GM12878 (cell line): ENCODE measurements at places on chromosomes 5 and 9. TPM values are rescaled to one million over a fixed set of nuclear protein-coding genes. Genes with fewer than 3 reads are reported as not detected.

Gene SHISAL2B
- not detected in 2 replicates for total RNA-seq

Gene NOXA1
- total RNA-seq: not detected in 2 replicates

GRCh38 chr5:118233606-118234005 is 754.7 kb downstream of the DTWD2 start:
- no peak for DNase-seq

Gene PHYHD1
- not detected in 2 replicates for total RNA-seq

Gene HCN1
- not detected in 2 replicates for total RNA-seq

GRCh38 chr5:150350524-150351344 is 6.8 kb upstream of the TCOF1 start:
- peak; percentile 13 for DNase-seq

- no peak for DNase-seq
Observed at GRCh38 chr9:18707489-18708205, 233.7 kb downstream of the ADAMTSL1 start.

GRCh38 chr5:95959051-95959887 is 2.4 kb downstream of the ELL2 start:
- DNase-seq: no peak

Gene PDCD1LG2
- 1.9 and 2.4 TPM in 2 replicates for total RNA-seq

Gene ARL10
- 6.4 and 7.2 TPM in 2 replicates for total RNA-seq

DNA sequence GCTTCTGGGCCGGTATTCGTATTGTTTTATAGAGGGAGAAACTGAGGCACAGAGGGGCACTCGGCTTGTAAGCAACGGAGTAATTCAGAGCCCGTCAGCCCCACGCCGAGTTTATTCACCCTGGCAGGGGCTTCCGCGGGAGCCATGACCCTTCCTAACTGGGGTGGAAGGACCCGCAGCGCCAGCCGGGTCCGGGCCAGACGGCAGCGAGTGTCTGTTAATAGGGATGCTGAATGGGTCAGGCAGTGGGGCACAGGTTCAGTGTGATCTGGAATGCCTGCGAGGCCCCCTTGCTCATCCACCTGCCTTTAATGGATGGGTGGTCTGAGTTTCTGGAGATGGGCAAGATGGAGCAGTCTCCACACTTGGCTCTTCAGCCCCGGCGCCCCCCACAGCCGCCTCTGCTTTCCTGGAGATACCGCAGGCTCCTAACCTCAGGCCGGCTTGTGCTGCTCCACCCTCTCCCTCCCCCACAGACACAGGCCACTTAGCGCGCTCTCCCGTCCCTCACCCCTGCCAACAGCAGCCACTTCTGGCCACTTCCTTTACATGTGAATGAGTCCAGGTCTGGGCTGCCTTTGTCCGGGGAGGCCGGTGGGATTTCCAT is 147.1 kb downstream of the ERCC6L2 start:
- no peak for DNase-seq

Gene KLHL3
- 11.7 and 14.2 TPM in 2 replicates for total RNA-seq
